Neural progenitor cell (in vitro differentiated cells): ENCODE measurements at places on chromosomes 1 and 21. TPM values are rescaled to one million over a fixed set of nuclear protein-coding genes. Genes with fewer than 3 reads are reported as not detected.
A peak's percentile ranks its signal among the peaks of the same experiment; 100 is the strongest.

Gene RRP1
- total RNA-seq = 18.4 and 32.5 TPM in 2 replicates

Gene MRPL39
- 35.5 and 63.1 TPM in 2 replicates for total RNA-seq

Gene INKA2
- total RNA-seq = 2.4 TPM in 1 of 2 replicates, not detected in the other

Gene AZIN2
- 1.3 and 5.8 TPM in 2 replicates for total RNA-seq

- peaks cover 86% of the 10 kb centered on the region for H3K27me3 ChIP-seq
- peaks cover 12% of the 10 kb centered on the region for H3K4me1 ChIP-seq
- H3K4me3 ChIP-seq = peak overlapping the region; percentile 59
- H3K27ac ChIP-seq = no peak overlapping the region
- no peak for DNase-seq
Observed at GRCh38 chr1:85047144-85047471, 1.2 kb downstream of the MCOLN3 start.

DNA sequence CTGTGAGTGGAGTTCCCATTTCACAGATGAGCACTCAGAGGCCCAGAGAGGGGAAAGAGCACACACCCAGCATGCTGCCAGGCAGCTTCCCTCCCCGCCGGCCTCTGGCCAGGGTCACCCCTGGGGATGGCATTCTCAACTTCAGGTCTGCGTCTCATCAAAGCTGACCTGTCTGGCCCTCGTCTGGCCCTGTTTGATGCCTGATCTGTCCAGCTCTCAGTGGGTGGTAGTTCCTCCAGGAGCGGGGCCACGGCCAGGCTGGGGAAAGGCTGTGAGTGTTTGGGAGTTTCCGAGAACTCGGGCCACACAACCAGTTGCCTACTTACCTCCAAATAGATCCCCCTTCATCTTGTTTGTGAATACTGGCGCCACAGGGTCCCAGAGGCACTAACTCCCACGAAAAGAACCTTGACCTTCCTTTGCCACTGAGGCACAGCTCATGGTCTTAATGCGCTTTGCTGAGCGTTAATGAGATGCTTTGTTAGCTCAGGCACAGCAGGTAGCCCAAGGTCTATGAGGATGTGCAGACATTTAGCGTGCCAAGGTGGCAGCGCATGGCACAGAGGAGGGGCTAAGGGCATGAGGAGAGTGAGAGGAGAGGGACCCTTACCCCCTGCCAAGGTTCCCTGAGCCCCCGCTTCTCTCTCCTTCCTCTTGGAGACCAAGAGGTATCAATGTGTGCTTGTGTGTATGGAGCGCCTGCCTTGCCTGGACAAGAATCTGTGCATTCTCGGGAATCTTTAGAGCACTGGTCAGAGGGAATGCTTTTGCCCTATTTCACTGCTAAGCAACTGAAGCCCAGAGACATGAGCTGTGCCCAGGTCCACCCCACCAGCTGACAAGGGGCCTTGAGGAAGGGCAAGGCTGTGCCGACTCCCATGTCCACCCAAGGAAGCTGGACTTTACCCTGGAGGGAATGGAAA is 61.2 kb downstream of the DISP3 start:
- no peak for DNase-seq
- H3K36me3 ChIP-seq = no peaks in the 10 kb centered on the region
- H3K4me3 ChIP-seq = no peak overlapping the region
- H3K27me3 ChIP-seq = no peaks in the 10 kb centered on the region
- H3K27ac ChIP-seq = no peak overlapping the region

- H3K27me3 ChIP-seq = no peaks in the 10 kb centered on the region
- H3K4me1 ChIP-seq = peaks cover 10% of the 10 kb centered on the region
- DNase-seq = no peak
- no peaks in the 10 kb centered on the region for H3K36me3 ChIP-seq
Observed at GRCh38 chr1:212149566-212149965, 114.0 kb downstream of the DTL start.

GRCh38 chr21:43903451-43904091 is 38.5 kb downstream of the AGPAT3 start:
- no peaks in the 10 kb centered on the region for H3K4me1 ChIP-seq
- H3K27ac ChIP-seq = no peak overlapping the region
- H3K27me3 ChIP-seq = no peaks in the 10 kb centered on the region
- H3K4me3 ChIP-seq = no peak overlapping the region
- no peaks in the 10 kb centered on the region for H3K36me3 ChIP-seq

- H3K4me1 ChIP-seq = no peaks in the 10 kb centered on the region
- no peak overlapping the region for H3K27ac ChIP-seq
- peaks cover 19% of the 10 kb centered on the region for H3K36me3 ChIP-seq
- no peak overlapping the region for H3K4me3 ChIP-seq
Observed at GRCh38 chr1:151661751-151662150, 49.9 kb downstream of the SNX27 start.

DNA sequence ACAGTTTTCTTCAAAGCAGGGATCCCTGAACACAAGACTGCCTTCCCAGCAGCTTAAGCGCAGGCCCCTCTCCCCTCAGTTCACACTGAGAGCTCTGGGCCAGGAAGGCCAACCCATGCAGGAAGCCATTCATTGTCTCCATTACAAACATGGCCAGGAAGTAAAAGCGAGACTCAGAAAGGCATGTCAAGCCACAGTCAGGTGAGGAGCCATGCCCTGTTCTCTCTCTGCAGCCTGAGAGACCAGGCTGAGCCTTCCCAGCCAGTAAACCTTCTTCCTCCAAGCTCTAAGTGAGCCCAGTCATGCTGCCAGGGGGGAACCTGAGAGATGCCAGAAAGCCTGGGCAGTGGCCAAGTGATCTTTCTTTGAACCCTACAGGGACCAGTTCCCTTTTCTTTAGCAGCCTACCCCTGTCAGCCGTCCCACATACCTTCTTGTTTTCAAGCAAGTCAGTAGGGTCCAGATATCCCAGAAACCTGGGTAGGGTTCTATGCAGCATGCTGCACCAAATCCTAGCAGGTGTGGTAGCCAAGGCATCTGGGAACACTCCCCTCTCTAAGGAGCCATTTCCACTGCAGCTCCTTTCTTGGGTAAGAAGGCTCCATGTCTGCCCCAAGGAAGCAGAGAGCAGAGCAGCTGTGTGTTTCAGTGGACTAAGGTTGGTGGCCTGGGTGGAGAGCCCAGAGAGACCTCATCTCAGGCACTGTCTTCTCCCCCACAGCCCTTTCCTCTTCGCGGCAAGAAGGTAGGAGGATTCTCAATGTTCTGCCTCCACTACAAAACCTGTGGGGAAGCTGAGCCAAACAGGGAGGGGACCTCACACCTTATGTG is 977 bp downstream of the TRAF3IP3 start:
- no peak overlapping the region for H3K4me3 ChIP-seq
- no peak overlapping the region for H3K27ac ChIP-seq
- no peaks in the 10 kb centered on the region for H3K4me1 ChIP-seq
- H3K27me3 ChIP-seq = peaks cover 6% of the 10 kb centered on the region
- DNase-seq = no peak
- H3K36me3 ChIP-seq = no peaks in the 10 kb centered on the region

DNA sequence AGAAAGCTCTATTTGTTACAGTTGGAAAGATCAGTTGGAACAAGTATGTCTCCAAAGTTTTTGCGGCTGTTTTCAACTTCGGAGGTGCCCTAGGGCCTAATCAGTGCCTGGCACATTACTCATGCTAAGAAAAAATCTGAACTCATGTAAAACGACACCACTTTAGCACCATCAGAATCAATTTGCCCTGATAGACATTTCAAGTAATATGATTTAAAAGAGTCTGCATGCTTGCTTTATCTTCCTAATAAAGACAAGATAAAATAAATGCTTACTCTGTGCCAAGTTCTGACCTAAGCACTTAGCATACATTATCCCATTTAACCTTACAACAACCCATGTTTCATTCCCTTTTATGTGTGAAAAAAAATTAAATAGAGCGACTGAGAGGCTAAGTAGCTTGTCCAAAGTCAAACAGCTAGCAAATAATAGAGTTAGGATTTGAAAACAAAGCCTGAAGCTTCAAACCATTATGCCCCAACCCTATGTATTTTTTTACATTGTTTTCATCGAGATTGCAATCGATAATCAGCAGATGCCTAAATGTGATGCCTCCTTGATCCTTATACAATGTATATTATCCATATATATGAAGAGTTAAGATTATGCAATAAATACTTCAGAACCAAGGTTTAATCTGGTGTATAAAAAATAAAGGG is 91.3 kb downstream of the DENND1B start:
- no peak overlapping the region for H3K27ac ChIP-seq
- no peaks in the 10 kb centered on the region for H3K27me3 ChIP-seq
- H3K4me1 ChIP-seq = peaks cover 14% of the 10 kb centered on the region
- H3K4me3 ChIP-seq = no peak overlapping the region
- no peaks in the 10 kb centered on the region for H3K36me3 ChIP-seq

DNA sequence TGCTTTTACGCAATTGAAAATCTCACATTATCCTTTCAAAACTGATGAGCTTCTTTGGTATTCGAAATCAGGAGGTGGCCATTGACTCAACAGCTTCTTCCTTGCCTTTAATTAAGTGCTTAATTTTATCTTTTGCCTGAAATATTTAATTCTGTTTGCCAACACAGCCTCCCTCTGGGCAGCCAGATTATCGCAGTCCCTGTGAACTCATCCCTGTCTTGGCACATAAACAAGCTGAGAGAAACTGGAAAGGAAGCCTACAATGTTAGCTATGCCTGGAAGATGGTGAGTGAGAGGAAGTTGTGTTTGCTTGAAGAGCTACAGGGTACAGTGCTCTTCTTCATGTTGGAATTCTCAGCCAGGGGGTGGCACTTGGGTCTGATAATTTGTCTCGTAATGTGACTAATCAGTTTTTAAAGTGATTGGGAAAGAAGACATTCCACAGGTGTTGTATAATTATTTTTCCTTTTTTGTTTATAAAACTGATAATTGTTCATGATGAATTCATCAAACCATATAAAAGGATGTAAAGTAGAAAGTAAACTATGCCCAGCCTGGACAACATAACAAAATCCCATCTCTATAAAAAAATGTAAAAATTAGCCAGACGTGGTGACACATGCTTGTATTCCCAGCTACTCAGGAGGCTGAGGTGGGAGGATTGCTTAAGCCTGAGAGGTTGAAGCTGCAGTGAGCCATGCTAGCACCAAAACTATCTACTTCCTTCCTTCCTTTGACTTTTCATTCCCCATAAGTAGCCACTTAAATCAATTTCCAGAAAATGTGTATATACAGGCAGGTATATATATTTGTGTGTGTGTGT is 90.1 kb upstream of the RAVER2 start:
- H3K4me3 ChIP-seq = no peak overlapping the region
- no peaks in the 10 kb centered on the region for H3K4me1 ChIP-seq
- H3K27ac ChIP-seq = no peak overlapping the region
- H3K36me3 ChIP-seq = peaks cover 13% of the 10 kb centered on the region
- no peak for DNase-seq

DNA sequence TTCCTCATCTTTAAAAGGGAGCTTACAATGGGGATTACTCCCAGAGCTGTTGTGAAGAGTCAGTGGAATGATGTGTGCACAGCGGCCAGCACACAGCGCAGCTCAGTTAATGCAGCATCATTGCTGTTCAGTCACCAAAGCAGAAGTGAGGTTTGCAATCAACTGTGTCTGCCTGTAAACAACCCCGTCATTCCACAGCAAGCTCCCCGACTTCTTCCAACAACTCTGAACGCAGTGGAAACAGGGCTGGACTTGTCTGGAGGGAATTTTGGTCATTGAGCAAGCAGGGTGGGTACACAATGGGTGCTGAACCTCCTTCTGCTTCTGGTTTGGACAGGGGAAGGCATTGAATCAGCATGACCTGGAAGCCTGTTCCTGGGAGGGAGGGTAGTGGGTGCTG is 347.4 kb downstream of the PTPRU start:
- H3K4me3 ChIP-seq = no peak overlapping the region
- no peaks in the 10 kb centered on the region for H3K36me3 ChIP-seq
- no peak overlapping the region for H3K27ac ChIP-seq

DNA sequence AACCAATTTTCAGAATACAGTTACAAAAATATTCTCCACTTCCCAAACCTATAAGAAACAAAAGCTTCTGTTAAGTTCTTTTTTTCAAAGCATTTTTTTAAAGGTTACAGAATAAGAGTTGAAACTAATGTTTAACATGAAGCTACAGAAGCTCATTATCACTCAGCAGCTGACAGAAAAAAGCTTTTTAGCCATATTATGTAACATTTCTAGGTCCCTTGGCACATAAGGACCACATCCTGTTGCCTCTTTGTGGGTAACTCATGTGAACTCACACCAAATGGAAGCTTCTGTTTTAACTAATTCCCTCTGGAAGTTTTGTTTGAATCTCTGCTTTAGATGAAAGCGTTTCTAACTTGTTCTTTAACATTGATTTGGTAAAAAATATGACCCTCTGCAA is 242.5 kb upstream of the TMPRSS15 start:
- H3K36me3 ChIP-seq = no peaks in the 10 kb centered on the region
- no peak for DNase-seq
- H3K27me3 ChIP-seq = no peaks in the 10 kb centered on the region
- H3K4me3 ChIP-seq = no peak overlapping the region
- no peak overlapping the region for H3K27ac ChIP-seq
- no peaks in the 10 kb centered on the region for H3K4me1 ChIP-seq

DNA sequence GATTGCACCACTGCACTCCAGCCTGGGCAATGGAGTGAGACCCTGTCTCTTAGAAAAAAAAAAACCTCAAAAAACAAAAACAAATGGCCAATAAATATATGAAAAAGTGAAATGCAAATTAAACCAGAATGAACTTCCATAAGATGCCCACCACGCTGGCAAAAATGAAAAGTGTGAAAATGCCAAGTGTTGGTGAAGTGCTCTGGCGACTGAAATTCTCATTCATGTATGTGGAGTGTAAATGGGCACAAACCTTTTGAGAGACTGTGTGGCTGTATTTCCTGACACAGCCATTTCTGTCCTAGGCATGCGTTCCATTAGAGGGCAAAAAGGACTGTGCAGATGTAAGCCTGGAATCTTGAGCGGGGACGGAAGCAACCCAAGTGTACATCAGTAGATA is 18.3 kb downstream of the YBEY start:
- H3K4me1 ChIP-seq = no peaks in the 10 kb centered on the region
- H3K36me3 ChIP-seq = no peaks in the 10 kb centered on the region
- no peaks in the 10 kb centered on the region for H3K27me3 ChIP-seq

DNA sequence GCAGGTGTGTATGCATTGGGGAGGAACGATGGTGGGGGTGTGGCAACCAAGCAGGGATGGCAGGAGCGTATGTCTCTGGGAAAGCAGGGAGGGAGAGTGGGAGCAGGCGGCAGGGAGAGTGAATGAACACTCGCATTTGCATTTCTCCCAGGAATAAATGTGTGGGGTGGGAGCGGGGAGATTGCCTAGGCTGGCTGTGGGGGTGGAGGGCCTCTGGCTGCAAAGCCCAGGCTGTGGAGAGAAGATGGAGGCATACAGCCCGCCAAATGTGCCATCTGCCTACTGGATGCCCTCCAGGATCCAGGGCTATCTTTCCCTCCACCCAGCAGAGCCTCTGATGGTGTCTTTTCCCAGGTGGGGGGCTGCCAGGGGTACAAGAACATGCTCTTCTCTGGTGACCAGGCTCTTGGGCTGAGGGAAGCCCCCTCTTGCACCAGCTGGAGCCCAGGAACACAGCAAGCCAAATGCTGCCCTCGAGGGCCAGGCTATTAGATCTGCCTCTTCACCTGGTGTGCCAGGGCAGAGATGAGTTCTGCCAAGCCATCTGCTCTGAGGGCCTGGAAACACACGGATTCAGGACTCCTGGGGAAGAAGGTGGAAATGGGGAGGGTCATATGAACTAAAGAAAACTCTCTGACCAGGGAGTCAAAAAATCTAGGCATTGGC is 1.7 kb upstream of the OPTC start:
- no peak overlapping the region for H3K27ac ChIP-seq
- H3K4me1 ChIP-seq = peaks cover 17% of the 10 kb centered on the region
- H3K4me3 ChIP-seq = no peak overlapping the region
- H3K27me3 ChIP-seq = peaks cover 25% of the 10 kb centered on the region
- no peaks in the 10 kb centered on the region for H3K36me3 ChIP-seq
- no peak for DNase-seq
